ENCODE measurements at places on chromosomes 5 and 9.
A peak's percentile ranks its signal among the peaks of the same experiment; 100 is the strongest.

DNA sequence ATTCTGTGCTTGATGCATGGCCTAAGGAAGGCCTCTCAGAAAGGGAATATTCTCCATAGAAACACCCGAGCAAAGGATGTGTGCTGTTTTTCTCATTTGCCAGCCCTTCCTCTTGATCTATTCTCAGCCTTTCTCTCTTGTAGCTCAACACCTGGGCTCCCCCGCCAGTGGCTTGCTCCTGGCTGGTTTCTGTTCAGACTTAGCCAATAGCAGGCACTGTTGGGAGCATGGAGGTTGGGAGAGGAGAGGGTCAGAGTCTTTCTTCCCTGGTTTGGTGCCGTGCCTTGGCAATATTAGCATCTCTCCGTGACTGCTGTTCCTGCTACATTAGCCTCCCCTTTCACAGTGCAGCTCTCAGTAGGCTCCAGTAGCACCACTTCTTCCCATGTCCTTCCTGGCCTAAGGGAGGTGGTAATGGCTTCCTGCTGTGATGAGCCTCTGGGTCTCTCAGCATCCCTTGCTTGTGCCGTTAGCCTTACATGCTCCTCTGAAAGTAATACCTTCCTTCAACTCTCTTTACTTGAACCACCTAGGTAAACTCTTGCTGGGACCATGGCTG is 269.7 kb upstream of the GAS1 start:
- no peak for DNase-seq

- DNase-seq: no peak
These were observed 532.4 kb downstream of the DNAH5 start for GRCh38 chr5:13412040-13412595.

GRCh38 chr5:540906-541538 is 16.8 kb upstream of the SLC9A3 start:
- no peak for DNase-seq

DNA sequence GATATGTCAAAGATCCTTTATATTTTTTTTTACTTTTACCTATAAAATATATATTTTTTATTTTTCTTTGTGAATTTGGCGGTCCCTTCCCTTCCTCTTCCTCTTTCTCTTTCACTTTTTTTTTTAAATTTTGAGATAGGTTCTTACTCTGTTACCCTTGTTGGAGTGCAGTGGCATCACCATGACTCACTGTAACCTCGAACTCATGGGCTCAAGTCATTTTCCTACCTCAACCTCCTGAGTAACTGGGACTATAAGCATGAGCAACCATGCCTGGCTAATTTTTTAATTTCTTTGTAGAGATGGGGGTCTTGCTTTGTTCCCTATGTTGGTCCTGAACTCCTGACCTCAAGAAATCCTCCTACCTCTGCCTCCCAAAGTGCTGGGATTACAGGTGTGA is 258.0 kb upstream of the CLINT1 start:
- DNase-seq: no peak

DNA sequence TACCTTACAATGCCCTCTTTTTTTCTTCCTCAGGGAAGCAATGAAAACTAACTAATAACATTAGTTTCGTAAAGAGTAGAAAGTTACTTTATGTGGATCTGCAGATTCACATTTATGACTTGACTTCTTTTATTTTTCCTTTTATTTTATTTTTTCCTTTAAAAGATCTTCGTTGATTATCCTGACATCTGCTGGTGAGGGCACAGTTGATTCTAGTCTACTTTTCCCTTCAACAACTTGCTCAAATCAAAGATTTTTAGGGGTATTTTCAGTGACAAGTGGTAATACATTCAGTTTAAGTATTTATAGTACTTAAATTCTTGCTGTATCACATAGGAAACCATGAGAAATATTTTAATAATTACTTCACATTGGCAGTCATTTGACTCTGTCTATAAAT is 4.9 kb downstream of the EDIL3 start:
- no peak for DNase-seq

DNA sequence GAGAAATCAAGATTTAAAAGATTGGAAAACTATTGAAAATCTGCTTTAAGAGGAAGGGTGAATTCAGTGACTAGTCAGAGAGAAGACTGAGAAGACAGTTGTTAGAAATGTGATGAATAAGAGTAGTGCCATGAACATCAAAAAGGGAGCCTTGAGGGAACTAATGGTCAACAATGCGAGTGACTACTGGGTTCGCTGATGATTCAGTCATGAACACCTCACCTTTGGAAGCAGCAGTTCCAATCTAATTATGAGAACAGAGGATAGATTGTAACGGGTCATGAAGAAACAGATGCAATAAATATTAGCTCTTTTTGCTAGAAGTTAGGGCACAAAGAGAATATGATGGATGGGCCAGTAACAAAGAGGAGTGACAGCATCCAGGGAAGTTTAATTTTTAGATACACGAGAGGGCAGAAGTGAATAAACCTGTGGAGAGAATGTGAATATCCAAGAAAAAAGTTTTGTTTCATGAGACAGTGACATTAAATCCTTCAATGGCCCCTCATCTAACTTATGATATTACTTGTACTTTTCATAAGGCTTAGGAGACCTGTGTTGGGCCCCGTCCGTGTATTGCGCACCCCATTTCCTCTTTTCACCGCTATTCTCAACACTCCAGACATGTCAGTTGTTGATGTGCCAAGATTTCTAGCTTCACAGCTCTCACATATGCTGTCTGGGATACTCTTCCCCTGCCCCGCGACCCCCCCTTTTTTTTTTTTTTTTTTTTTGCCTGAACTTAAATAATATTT is 23.5 kb upstream of the IFNE start:
- DNase-seq: no peak

DNA sequence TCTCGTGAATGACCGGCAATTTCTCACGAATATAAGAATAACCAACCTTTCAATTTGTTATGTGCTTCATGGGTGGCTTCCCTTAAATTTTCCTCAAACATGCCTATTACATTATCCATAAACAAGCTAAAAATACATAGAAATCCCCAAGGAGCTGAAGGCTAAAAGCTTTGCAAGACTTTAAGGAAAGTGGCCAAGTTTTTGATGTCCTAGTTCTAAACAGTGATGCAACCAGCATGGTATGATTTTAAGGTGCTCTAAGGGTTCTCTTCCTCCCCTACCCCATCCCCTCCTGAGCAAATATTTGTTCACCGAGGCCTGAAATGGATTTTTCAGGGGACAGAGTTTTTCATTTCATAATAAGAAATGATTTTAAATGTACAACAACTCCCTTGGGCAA is 79.8 kb downstream of the RGS7BP start:
- no peak for DNase-seq

DNA sequence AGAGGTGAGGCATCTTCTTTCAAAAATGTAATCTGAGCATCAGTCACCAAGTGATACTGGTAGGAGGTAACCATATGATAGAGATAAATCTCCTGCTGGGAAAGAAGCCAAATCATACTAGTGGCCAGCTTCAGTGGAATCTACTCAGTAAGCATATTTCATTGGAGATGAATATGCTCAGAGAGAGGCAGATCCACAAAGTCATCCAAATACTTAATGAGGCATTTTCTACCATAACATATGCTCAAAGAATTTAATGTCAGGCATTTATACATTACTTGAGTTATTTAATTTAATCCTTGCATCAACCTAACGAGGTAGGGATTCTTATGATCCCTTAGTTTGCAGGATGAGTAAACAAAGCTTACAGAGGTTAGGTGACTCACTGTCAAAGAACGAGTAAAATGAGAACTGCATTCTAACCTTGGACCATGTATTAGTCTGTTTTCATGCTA is 50.9 kb upstream of the DMRTA1 start:
- no peak for DNase-seq

GRCh38 chr9:90946982-90947381 is 145.4 kb downstream of the SYK start:
- no peak for DNase-seq

DNA sequence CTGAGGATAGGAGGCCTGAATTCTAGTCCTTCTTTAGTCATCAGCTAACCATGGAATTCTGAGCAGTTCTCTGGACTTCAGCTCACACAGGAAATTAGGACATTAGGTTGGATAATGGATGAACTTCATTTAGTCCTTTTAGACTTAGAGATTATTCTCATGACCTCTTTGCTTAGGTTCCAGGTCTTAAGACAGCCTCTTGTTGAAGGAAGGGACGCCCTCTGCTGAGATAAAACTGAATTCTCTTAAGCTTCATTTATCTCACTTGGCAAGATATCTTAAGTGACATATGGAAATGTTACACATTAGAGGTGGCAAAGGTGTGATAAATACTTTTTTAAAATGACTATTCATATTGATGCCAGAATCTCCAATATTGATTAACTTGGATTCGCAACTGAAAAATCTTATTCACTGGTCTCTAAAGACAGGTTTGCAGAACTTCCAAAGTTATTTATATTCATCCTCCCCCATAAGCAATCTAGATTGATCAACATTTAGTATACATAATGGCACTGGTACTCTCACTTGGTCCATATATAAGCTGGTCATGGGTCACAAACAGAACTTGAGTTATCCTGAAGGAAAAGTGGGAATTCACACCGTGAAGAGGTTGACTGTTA is 16.9 kb upstream of the ZNF366 start:
- DNase-seq: peak; percentile 69

DNA sequence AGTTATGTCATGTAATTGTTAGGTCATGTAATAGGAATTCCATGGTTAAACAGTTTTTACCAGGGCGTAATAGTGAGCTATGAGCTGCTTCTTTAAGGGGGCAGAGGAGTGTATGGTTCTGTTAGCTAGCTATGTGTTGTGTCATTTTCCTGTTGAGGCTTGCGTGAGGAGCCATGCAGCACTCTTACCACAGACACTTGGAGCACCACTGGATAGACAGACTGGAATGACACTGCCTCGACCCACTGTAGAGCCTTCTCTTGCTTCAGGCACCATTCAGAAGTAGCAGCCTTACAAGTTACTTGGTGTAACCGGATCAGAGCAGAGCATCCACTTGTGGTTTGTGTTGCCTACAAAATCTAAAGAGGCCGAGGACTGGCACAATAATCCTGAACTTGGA is 28.3 kb upstream of the STOM start:
- peak; percentile 91 for DNase-seq

DNA sequence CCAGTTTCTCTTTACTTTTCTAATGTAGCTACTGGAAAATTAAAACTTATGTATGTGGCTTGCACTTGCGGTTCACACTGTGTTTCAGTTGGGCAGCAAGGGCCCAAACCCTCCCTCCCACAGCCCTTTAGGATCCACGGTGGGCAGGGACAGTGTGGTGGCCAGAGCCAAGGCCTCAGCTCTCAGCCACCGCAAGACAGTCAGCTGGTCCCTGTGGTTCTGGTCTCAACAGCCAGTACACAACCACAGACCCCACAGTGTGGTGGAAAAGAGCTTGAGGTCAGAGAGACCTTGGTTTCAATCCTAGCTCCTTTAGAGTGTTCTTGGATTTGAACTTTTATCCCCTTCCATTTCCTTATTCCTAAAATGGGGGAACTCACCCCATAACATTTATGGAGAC is 153.0 kb upstream of the SMIM23 start:
- no peak for DNase-seq

DNA sequence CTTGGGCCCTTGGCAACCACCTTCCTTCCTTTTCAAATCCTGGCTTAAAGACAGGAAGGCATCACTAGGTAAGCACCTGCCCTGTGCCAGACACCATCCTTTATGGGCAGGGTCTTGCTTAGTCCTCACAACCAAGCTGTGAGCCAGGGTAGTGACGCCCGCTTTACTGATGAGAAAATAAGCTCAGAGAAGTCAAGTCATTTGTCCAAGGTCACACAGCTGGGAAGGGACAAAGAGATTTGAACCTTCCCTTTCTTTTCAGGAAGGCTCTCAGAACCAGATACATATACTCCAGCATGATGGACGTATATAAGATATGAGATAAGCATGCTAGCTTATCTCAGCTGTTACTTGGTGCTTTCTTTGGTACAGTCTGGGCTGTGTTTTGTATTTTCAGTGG is 76.9 kb downstream of the SH3PXD2B start:
- no peak for DNase-seq

DNA sequence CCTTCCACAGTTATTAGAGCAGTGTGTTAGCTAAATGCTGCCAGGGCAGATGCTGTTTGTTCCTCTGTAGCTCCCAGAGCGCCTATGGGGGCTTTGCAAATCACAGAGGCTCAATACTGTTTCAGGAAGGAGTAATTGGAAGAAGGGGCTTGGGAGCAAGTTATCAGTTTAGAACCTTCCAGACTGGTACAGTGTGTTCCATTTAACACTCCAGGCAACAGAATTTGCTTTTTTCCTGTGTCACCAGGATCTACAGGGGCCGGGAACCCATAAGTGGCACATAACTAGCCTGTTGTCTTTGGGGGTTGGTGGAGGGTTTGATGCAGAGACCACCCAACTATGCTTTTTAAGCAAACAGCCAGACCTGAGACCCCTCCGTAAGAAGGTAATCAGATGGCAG is 307.3 kb upstream of the KCNN2 start:
- no peak for DNase-seq

- no peak for DNase-seq
These were observed 367.6 kb downstream of the ARL15 start for GRCh38 chr5:53942724-53943123.

- DNase-seq: peak; percentile 51
These were observed 138.6 kb downstream of the NUDT12 start for GRCh38 chr5:103424026-103424425.

DNA sequence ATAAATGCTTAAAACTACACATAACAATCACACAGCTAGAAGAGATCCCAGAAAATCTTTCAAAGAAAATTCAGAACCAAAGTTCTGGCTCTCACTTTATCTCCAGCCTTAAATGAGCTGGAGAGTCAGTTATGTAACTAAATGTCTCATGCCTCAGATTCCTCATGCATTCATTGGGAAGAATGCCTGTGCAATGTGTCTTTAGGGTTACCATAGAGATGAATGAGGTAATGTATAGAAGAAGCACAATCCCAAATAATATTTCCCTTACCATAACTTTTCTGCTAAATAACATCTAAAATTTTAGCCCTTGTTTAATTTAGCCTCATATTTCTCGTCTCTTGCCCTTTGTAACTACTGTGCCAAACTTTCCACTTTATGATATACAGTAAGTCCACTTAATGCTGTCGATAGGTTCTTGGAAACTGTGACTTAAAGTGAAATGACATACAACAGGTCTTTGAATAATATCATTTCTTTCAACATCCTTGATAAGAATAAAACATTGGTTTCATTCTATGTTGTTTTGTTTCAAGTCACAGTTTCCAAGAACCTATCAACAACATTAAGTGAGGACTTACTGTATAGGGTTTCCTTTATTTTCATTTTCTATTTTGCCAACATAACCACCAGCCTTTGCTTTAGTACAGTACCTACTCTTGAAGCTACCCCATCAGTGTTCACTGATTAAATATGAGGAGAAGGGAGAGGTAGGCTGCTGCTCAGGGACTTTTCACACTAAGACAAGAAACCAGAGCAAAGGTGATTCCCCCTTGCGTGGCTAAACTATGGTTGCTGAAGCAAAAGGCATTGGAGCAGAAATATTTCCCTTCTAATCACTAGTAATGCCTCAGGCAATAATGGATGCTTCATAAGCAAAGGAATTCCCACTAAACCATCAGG is 295.7 kb upstream of the PTGER4 start:
- no peak for DNase-seq

DNA sequence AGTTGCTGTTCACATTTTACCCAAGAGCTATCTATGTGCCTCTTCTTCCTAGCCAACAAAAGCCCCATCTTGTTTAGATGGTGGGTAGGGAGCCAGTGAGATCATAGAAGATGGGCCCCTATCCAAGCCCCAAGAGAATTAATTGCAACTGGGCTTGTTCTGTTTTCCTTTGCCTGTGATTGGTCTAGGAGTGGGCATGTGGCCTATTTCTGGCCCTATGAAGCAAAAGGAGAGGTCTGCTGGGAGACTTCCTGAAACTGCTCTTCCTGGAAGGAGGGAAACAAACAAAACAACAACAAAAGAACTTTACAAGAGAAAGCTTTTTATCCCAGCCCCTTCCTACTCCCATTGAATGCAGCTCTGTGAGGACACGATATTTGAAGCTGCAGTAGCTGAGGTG is 32.5 kb upstream of the ALDOB start:
- DNase-seq: no peak

GRCh38 chr5:109223531-109223930 is 186.2 kb downstream of the PJA2 start:
- no peak for DNase-seq
